ENCODE measurements at places on chromosomes 4 and X.

DNA sequence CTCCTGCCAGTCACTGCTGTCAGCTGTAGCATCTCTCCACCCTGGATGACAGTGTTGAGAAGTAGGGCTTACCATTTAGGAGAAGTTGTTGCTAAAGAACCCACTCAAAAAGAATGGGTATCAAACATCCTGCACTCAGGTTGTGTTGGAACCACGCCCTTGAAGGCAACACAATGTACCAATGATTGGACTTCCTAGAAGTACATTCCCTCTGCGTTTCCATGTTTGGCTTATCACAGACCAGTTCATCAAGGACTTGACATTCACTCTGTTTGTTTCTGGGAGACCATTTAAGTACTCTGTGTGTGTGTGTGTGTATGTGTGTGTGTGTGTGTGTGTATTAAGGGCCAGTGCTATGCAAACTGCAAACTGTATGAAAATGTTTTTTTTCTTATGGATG is 200.6 kb upstream of the GATB start:
- no peak for DNase-seq

- DNase-seq: peak; percentile 70
These were observed 49.3 kb downstream of the MRPL1 start for GRCh38 chr4:77911842-77912450.

- peak; percentile 61 for DNase-seq
These were observed 3.9 kb downstream of the TMEM33 start for GRCh38 chr4:41939016-41939626.

DNA sequence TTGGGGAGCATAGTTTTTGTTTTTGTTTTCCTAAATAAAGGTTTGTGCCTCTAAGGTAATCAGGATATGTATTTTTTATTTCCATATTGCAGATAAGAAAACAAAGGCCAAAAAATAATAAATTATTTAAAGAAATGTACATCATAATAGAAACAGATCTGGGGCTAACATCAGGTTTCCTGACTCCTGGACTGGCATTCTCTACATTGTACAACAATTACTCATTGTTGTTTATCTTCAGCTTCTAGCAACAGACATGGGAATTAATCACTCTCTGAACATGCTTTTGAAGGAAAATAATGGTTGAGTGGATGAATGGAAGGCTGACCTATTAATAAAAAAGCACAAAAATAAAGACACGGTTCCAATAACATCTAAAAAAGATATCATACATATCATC is 146.2 kb downstream of the KCNIP4 start:
- DNase-seq: peak; percentile 45

DNA sequence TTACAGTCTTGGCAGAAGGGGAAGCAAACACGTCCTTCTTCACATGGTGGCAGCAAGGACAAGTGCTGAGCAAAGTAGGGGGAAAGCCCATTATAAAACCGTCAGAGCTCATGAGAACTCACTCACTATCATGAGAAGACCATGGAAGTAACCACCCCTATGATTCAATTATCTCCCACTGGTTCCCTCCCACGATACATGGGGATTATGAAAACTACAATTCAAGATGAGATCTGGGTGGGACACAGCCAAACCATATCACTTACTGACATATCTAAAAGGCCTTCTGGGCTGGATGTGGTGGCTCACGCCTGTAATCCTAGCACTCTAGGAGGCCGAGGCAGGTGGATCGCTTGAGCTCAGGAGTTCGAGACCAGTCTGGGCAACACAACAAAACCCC is 117.1 kb upstream of the USP9X start:
- no peak for DNase-seq

- no peak for DNase-seq
These were observed 157.4 kb downstream of the STIM2 start for GRCh38 chr4:27018076-27018475.

DNA sequence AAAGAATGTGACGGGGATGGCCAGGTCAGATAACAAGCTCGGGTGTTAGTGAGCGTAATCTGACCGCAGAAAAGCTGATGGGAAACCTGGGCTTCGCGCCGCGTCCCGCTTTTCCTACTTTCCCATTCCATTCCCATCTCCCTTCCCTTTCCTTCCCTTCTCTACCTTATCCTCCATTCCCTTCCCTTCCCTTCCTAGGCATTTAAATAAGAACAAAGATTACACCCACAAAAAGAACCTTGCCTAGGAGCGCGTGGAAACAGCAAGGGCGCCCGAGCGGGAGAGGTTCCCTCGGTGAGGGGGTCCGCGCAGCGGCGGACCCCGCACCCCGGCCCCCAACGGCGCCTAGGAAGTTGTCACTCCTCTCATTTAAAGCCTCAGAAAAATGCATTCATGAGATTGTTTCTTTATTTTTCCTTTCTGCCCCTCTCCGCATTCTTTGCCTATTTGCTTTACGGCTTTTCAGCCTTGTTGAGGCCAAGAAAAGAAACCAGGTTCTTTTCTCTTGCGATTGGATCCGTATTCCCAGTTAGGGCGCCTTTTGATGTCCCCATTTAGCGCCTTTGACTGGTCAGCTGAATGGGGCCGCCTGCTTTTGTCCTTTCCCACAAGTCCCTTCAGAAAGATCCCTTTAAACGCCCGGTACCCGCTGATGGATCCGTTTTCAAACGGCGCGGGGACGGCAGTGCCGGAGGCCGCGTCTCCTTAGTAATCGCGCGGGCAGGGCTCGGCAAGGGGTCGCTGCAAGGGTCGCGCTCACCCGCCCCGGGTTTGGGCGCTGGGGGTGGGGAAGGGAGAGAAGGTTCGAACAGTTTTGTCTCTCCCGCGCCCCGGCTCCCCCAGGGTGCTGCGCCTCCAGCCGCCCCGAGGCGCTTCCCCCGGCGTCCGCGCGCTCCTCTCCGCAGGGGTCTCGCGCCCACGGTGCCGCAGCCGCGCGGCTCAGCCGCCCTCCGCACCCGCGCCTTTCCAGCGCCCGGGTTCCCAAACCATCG is 54.1 kb upstream of the TMEM33 start:
- DNase-seq: no peak

DNA sequence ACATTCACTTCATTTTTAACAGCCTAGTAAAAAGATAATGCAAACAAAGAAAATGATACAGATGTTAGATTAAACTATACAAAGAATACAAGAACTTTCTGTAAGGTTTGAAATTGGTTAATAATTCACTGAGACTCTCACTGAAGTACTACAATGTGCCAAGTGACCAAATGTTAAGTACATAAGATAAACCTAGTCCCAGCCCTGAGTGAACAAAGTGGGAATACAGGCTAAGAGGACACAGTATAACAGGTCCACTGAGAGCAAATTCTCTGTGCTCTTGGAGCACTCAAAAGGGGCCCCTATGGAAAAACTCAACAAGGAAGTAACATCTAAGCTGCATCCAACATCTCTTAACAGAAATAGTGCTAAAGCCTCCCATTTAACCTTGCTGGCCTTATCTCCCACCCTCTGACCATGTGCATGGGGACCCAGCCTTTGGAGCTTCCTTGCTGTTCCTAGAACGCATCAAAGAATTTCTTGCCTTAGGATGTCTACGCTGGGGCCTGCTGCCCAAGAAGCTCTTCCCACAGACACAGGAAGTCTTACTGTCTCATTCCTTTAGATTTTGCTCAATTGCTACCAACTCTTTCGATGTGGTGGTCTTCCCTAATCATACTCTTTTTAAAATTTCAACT is 113.4 kb downstream of the ZAR1 start:
- no peak for DNase-seq

DNA sequence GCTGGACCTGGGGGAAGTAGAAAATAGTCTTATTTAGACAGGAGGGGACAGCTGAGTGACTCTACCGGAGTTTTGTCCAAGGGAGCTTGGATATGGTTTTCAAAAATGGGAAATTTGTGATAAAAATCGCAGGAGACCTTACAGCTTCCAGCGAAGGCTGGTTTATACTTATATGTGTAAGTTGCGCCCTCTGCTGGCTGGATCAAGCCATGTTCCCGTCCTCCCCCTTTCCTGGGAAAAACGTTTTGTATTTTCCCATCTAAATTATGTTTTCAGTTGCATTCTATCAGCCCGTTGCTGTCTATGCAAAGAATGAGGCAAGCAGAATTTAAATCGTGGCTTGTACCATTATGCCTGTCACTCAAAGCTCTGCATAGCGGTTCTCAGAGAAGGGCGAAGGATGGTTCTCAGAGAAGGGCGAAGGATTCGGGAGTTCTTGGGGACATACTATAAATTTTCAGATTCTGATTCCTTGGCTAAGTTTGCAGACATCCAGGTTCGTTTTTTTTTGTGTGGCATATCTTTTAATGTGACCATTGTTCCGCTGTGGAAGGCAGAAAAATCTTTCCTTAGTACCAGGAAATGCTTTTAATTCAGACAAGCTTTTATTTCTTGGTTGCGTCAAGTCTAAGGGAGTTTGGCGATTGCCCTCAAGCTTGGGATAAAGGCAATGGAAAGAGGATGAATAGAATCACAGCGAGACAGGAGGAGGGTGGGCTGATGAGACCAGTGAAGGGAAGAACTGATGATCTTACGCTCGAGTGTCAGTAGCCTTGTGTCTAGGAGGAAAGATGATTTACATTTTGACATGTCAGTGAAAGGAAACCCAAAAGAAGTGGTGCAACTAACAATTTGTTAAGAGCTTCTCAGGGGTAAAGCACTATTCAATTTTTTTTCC is 128.5 kb upstream of the ARX start:
- peak; percentile 62 for DNase-seq

- no peak for DNase-seq
These were observed 56.7 kb upstream of the FGFBP2 start for GRCh38 chr4:16019649-16020048.

GRCh38 chr4:7324651-7325121 is 110.0 kb downstream of the PSAPL1 start:
- DNase-seq: no peak

- DNase-seq: no peak
These were observed 64.9 kb downstream of the HMGB2 start for GRCh38 chr4:173269280-173269679.

GRCh38 chrX:64580035-64580434 is 184.8 kb upstream of the MTMR8 start:
- DNase-seq: no peak

- peak; percentile 76 for DNase-seq
These were observed 62.6 kb upstream of the ALB start for GRCh38 chr4:73341454-73341853.

- DNase-seq: peak; percentile 69
These were observed at the start of gene SLC4A4 for GRCh38 chr4:71338846-71339593. TSS of gene SLC4A4 (plus strand) at chr4:71339020.

DNA sequence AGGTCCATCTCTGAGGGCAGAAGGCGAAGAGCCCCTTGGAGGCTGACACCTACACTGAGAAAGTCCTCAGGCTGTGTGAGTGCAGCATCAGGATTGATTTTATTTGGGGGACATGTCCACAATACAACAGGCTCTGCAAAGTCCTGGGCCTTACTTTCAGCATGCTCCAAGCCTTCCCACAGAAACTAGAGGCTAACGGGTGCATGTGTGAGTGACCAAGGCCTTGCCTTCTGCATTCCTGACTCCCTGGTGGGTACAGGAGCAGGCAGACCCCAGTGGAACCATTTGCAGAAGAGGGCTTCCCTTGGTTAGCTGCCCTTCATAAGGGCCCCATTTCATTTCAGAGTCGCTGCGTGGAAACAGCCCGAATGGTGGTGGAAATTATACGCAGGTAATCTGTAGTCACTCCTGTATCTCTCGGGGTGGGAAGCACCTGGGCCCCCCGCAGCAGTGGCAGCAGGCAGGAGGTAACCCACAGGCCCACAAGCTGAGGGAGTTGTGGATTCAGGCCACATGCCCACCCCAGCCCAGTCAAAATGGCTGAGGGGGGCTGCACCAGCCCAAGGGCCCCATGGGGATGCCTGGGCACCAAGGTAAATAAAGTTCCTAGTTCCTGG is 37.7 kb downstream of the NSG1 start:
- DNase-seq: no peak

GRCh38 chr4:89177807-89178206 is 66.5 kb downstream of the TIGD2 start:
- DNase-seq: peak; percentile 8

DNA sequence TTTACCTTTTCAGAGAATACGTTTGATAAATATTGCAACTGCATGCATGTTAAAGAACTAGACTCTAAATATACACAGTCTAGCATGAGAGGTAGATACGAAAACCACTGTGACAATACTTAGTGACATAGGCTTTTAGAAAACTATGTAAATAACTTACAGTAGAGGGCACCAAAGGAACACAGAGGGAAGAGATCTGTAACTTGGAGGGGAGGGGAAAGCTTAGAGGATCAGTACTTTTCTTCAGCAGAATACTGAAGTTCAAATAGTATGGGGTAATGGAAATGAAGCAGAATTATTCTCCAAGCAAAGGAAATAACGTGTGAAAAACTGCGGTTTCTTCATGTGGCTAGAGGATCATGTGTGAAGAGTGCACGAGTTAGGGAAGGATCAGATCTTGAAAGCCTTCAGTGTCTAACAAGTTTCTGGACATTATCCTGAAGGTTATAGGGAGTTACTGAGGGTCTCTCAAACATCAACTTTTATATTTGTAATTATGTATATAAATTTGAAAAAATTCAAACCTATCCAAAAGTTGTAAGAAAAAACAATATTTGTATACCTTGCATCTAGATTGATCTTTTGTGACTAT is 264.3 kb downstream of the NPFFR2 start:
- DNase-seq: peak; percentile 65

DNA sequence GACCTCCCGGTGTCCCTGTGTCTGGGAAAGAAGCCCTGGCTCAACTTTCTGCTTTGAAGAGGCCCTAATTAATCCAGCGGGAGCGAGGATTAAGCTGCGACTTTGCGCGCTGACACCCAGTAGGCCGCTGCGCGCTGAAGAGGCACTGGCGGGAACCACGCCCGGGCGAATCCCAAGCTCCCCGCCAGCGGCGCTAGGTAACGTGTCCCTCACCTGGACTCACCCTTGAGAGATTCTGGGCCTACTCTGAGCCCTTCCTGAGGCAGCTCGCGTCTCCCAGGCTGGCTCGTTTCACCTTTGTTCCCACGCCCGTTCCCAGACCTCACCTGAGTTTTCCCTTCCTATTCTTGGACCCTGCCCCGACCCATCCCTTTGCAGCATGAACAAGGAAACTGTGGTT is 616 bp upstream of the KLHL34 start:
- no peak for DNase-seq
